Activated CD4-positive, alpha-beta T cell treated with anti-CD3 and anti-CD28 coated beads for 48 hours (primary cell): ENCODE measurements at places on chromosomes 2 and 18.

DNA sequence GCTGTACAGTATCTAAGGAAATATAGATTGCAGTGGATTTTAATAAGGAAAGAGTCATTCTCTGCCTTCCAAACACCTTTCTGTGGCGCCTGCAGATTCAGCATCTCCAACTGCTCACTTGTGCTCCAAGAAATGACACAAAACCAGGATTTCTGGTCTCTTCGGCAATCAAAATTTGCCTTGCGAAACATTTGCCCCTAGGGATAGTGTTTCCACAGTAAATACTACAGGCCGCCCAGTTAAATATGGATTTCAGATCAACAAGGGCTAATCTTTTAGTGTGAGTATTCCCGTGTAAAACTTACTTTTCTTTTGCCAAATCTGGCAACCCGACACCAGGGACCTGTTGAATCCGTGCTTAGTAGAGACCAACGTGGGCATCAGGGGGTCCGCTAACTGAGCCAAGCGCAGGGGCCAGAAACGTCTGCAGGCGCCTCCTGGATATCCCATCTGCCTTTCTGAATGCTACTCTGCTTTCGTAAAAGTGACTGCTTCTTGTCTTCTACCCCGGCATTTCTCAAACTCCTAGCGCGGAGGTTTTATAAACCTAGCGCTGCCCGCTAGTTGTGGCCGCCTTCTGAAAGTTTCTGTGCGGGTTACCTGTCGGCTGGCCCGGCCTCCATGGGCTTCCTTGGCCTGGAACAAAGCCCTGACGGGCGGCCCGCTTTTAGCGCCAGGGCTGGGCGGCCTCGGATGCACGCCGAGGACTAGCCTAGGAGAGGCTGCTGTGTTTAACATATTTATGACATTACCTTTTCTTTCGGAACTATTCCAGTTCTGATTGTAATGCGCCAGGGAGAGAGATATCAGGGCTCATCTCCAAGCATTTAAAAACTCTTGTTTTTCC is 2.5 kb downstream of the CYP1B1 start:
- peak; percentile 8 for DNase-seq

DNA sequence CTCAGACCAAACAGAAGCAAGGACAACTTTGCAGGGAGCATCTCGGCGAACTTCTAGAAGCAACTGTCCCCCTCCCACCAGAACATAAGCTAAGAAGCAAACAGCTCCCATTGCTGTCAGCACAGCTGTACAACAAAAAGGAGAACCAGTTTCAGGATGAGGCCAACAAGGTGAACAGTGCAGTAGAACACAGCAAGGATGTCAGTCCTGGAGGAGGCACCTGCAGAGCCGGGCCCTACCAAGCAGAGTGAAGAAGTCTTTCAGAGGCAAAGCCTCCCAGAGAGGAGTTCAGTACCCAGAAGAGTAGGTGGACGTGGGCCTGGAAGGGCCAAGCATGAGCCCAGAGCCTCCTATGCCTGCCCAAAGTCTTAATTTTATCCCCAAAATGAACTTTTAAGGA is 1.0 kb downstream of the PASK start:
- DNase-seq = no peak

DNA sequence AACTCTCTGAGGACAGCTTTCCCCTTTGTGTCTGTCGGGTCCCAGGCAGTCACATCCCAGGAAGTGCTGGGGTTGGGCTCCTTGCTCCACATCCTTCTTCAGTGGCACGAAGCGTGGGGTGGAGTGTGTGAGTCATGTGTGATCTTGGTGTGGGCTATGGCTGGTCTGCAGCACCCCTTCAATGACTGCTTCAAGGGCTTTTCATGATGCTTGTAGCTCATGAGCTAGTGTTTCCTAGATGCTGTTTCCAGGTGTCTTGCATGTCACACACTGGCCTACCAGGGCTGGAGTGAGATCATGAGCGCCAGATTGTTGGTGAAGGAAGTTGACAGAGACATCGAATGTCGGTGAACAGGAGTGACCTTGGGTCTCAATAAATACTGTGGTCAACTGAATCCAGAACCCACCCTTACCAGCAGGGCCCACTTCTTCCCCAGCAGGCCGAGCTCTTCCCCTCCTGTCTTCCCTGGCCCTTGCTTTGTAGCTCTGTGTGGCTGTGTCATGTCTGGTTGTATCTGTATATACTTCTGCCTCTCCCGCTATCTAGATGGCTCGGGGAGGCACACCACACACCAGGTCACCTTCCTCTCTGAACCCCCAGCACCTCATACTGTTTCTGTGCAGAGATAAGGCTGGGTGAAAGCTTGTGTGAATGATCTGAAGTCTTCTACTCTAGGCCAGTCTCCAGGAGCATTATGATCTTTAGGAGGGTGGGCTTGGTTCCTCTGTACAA is 3.8 kb downstream of the C2orf92 start:
- peak; percentile 49 for DNase-seq

- no peak for DNase-seq
These were observed 80.1 kb downstream of the FHOD3 start for GRCh38 chr18:36377626-36378025.

- no peak for DNase-seq
These were observed 18.3 kb downstream of the MAIP1 start for GRCh38 chr2:199973703-199974102.

DNA sequence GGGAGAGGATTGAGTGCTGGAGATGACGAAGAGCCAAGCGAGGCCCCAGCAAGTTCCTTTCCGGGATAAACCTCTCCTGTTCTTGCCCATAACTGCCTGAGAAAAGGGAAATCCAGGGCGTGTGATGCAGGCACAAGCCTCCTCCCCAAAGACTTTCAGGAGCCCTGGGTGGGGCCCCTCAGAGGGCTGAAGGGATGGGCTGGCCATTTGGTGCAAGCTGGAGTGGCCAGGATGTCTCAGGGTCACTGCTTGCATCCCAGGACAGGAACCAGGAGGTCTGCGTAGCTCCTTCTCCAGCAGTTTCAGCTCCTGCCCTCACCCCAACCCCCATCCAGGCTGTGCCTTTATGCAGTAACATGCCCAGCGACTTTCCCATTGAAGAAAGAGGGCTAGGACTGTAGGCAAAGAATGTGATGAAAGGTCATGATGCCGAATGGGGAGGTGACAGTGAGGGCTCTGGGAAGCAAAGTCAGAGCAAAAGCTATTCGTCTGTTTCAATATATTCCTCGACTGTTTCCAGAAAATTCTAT is 80.2 kb downstream of the PXDN start:
- no peak for DNase-seq

DNA sequence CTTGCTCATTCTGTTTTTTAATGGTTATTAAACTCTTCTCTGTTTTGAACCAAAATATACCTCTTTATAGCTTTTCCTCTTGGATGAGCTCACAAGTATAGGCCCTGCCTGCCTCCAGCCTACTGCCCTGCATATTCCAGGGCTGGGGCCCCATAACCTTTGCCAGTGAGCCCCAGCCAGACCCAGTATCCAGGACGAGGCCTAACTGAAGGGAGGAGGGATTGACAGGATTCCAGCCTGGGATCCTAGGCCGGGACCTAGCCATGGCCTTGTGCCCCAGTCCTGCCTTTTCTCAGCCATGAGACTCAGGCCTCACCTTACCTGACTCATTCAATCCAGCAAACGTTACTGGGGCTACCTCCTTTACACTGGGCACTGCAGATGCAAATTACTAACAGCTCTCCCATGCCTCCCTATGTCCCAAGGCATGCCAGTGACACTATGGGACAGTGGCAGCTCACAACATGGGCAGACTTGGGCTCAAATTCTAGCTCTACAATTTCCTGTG is 159.2 kb downstream of the DDX1 start:
- no peak for DNase-seq

DNA sequence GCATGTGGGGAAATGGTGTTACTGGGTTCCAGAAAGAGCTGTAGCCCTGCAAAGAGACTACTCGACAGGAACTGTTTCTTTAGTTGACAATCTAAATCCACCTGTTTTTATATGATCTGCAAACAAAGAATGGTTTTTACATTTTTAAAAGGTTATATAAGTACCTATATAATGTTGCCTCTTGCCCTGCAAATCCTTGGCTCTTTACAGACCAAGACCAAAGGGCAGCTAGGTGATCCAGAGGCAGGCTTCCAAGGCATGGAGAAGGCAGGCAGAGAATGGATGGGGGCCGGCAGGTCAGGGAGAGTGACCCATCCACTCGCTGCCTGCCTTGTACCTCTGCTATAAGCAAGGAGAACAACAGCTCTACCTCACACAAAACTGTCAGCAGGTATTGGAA is 173.6 kb downstream of the ANTXR1 start:
- DNase-seq = no peak

DNA sequence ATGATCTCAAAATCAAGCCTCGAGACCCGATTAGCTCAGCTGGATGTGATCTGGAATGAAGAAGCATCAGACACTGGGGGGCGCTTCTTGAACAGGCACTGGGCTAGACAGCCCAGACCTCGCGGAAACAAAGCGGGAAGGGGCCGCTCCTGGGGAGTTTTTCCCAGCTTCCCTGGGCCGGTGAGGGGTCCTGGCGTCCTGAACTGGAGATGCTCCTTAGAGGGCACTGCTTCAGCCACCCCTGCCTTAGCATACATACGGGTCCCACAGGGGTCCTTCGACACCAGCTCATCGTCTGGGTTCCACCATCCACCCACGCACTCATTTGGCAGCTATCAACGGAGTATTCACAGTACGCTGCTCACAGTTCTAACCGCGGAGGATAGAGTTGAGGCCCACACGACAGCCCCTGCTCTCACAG is 146.7 kb downstream of the TSN start:
- DNase-seq = peak; percentile 18

DNA sequence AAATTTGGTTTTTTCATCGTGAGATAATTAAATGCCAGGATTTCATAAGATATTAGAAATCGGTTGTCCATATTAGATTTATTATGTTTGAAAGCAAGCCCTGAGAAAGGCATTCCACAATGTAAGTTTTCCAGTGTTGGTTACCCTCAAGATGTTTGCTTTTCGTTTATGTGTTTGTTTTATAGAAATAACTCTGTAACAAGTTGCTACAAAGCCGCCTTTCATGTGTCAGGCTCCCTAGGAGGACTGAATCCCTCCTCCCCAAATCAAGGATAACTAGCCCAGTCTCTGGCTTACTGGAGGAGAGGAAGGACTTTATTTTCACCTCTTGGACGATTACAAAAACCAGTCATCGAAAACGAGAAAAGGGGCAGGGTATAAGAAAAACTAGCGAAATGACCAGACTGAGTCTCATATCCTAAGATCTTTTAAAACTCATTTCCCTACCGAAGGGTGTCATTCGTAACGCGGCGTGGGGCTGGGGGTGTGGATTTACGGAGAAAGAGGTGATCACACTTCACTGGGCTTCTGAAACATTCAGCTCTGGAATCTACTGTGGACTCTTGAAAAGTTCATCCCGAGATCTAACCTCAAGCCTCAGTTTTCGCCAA is 1.0 kb upstream of the PEX13 start:
- DNase-seq = peak; percentile 73

GRCh38 chr18:14086458-14087231 is 45.6 kb downstream of the ZNF519 start:
- no peak for DNase-seq

DNA sequence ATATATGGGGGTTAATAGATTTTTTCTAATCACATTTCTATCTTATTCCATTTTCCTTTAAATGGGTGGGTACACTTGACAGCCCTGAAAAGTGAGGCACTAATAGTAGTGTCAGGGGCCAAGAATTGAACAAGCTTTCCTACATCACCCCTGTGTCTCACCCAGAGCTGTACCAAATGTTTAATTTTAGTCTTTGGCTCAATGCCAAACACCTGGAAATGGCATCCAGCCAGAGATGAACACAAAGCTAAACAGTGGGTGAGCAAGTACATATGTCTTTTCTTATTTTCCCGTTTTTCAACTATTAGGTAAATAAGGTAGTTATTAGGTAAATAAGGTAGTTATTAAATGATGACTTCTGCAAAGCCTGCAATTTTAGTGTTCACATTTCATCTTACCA is 276.3 kb upstream of the ERBB4 start:
- no peak for DNase-seq

DNA sequence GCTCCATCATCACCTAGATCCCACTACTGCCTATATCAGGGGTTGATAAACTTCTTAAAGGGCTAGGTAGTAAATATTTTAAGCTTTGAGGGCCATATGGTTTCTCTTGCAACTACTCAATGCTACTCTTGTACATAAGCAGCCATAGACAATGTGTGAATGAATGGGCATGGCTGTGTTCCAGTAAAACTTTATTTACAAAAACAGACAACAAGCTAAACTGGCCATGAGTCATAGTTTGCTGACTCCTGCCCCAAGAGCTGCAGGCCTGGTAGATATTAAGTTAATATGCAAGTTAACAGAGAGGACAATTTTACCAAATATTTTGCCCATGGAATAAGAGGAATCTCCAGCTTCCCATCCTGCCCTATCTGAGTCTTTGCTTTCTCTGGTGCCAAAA is 29.8 kb upstream of the MYO3B start:
- DNase-seq = no peak

GRCh38 chr2:231015478-231015877 is 19.6 kb downstream of the SPATA3 start:
- DNase-seq = no peak

- DNase-seq = no peak
These were observed 52.8 kb upstream of the TMEM182 start for GRCh38 chr2:102708847-102709559.

GRCh38 chr2:189522435-189523151 is 58.0 kb downstream of the SLC40A1 start:
- no peak for DNase-seq

- peak; percentile 69 for DNase-seq
These were observed 9.4 kb upstream of the PRLH start for GRCh38 chr2:237556773-237557632.

GRCh38 chr2:85772841-85773491 is 19.2 kb downstream of the ATOH8 start:
- DNase-seq = no peak

- DNase-seq = no peak
These were observed 9.0 kb upstream of the SCN9A start for GRCh38 chr2:166384774-166385173.

DNA sequence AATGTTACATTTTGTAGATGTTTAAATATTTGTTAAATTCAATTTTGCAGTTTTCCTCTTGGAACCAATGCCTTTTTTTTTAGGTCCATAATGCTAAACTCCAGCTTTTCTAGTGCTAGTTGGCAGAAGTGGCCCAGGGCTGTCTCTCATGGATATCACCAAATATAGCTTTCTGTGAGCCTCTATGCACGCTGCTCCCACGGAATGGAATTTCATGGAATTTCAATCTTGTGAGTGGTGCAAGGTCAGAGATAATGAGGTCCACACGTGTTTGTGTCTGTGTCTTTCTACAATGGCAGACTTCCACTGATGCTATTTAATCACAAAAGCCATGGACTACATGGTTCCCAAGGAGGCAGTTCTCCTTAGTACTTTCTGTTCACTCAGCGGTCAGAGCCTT is 191.5 kb upstream of the PARD3B start:
- DNase-seq = no peak

DNA sequence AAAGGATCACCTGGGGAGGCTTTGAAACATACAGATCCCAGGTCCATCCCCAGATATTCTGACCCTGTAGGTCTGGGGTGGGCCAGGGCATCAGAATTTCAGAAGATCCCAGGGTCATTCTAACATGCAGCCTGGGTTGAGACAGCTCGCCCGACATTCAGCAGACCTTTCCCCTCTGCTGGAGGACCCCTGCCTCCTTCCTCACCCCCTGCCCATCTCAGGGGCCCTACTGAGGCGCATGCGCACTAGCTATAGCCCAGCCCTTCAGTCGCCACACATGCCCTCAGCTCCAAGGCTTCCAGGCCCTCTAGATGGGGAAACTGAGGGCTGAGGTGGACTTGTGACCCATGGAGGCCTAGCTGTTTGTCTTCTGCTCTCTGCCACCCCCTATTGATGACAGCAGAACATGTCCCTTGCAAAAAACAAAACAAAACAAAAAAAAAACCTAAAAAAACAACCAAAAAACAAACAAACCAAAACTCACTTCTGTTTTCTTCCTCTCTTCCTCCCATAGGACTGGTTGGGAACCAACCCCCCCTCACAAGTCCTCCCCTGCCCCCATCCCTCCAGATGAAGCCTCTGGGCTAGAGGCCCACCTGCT is 91.3 kb downstream of the ZBTB7C start:
- no peak for DNase-seq
